ENCODE measurements at places on chromosomes 16 and 17. TPM values are rescaled to one million over a fixed set of nuclear protein-coding genes. Genes with fewer than 3 reads are reported as not detected.

- no peak overlapping the region for H3K27ac ChIP-seq
- H3K36me3 ChIP-seq = no peaks in the 10 kb centered on the region
- no peak for DNase-seq
- no peak overlapping the region for H3K4me3 ChIP-seq
- H3K27me3 ChIP-seq = peaks cover 41% of the 10 kb centered on the region
Observed at GRCh38 chr16:83622010-83622409, 185.8 kb upstream of the HSBP1 start.

ARHGAP44 gene
- total RNA-seq = 7.3 TPM

TSPOAP1 gene
- 0.27 TPM for total RNA-seq

ABCA9 gene
- total RNA-seq = not detected

DNA sequence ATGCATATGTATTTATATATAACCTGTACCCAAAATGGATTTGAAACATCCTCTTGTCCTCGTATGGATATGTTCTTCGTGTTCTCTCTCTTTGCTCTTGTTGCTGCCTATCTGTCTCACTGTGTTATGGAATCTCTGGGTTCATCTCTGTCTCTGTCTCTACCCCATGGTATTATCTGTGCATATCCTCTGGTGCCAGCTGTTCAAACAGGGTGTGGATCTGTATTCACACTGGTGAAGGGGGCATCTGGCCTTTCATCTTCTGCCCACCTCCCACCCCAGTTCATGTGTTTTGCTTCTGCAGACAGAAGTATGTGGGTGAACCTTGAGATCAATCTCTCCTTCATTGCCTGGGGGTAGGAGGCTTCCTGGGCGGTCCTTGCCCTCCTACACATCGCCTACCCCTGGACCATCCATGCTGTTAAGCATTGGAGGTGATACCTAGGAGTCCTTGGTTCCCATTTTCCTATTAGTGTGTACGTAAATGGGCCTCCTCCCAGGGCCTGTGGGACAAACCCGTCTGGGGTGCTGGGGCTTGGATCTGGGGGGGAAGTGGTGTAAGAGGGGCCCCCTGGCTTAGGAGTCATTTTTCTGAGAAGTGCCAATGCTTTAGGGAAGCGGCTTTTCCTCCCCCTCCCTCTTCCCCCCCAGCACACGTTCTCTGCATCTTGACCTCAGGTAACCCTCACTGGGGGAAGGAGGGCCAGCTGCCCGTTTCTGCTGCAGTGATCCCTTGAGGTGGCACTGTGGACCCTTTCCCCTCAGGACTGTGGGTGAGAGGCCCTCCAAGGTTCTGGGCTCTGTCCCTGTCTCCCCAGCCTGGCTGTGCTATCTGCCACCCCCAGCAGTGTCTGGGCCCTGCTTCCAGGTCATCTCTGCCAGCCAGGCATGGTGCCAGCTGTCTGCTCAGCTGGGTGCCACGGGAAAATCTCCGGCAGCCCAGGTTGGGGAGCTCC is 21.1 kb downstream of the RARA start:
- DNase-seq = no peak
- peak overlapping the region; percentile 22 for H3K27ac ChIP-seq
- no peak overlapping the region for H3K4me3 ChIP-seq
- peaks cover 35% of the 10 kb centered on the region for H3K4me1 ChIP-seq
- H3K27me3 ChIP-seq = no peaks in the 10 kb centered on the region

- peak; percentile 66 for DNase-seq
- no peak overlapping the region for H3K4me3 ChIP-seq
- H3K36me3 ChIP-seq = peaks cover 4% of the 10 kb centered on the region
- no peak overlapping the region for H3K27ac ChIP-seq
- H3K4me1 ChIP-seq = peaks cover 3% of the 10 kb centered on the region
Observed at GRCh38 chr16:75385507-75386152, 47.7 kb downstream of the CFDP1 start.

DNA sequence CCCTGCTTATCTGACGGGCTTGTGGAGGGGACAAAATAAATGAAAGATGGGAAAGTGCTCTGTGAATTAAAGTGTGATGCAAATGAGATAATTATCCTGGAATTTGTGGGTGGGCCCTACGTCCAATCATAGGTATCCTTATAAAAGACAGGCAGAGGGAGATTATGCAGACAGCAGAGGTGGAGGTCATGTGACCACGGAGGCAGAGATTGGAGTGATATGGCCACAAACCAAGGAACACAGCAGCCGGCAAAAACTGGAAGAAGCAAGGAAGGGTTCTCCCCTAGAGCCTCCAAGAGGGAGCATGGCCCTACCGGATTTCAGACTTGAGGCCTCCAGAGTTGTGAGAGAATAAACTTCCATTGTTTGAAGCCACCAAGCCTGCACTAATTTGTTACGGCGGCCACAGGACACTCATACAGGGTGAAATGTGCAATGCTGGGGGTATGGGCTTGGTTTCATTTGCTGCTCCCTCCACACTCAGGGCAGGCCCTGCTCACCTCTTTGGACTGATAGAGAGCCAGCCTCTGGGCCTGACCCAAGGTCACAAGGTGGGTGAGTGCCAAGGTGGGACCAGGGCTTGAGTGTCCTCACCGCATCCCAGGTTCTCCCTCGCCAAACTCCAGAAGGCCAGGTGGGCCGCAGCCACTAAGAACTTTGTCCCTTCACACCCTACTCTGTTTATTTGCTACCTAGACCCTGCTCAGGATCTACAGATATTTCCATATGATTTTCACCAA is 149.6 kb upstream of the TNRC6C start:
- H3K27me3 ChIP-seq = peaks cover 17% of the 10 kb centered on the region
- H3K36me3 ChIP-seq = no peaks in the 10 kb centered on the region
- no peak overlapping the region for H3K4me3 ChIP-seq
- no peak for DNase-seq
- no peaks in the 10 kb centered on the region for H3K4me1 ChIP-seq

- no peak for DNase-seq
- H3K4me3 ChIP-seq = no peak overlapping the region
- H3K36me3 ChIP-seq = no peaks in the 10 kb centered on the region
- H3K4me1 ChIP-seq = peaks cover 55% of the 10 kb centered on the region
- no peak overlapping the region for H3K27ac ChIP-seq
Observed at GRCh38 chr16:68927018-68927417, 83.7 kb downstream of the TANGO6 start.

PLA2G15 gene
- total RNA-seq = 7.5 TPM

TBC1D28 gene
- total RNA-seq = not detected

ITGA3 gene
- total RNA-seq = 392 TPM

DNA sequence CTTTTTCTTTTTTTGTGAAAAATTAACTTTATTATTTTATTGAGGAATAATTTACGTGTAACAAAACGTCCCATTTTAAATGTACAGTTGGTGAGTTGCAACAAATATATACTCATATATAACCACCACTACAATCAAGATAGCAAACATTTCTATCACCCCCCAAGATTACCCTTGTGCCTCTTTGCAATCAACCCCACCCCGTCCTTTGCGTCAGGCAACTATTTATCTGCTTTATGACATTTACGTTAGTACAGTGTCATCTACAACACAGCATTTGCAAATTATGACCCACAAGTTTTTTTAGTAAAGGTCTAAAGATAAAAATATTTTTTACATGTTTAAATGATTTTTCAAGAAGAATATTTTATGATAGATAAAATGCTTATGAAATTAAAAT is 485.6 kb upstream of the SOX9 start:
- H3K36me3 ChIP-seq = no peaks in the 10 kb centered on the region
- H3K4me1 ChIP-seq = peaks cover 38% of the 10 kb centered on the region
- no peak for DNase-seq

ALOX15 gene
- 0.57 TPM for total RNA-seq

- no peak overlapping the region for H3K27ac ChIP-seq
- no peaks in the 10 kb centered on the region for H3K36me3 ChIP-seq
- no peak for DNase-seq
- peaks cover 25% of the 10 kb centered on the region for H3K4me1 ChIP-seq
Observed at GRCh38 chr16:50474138-50474537, 74.1 kb upstream of the NKD1 start.

DNA sequence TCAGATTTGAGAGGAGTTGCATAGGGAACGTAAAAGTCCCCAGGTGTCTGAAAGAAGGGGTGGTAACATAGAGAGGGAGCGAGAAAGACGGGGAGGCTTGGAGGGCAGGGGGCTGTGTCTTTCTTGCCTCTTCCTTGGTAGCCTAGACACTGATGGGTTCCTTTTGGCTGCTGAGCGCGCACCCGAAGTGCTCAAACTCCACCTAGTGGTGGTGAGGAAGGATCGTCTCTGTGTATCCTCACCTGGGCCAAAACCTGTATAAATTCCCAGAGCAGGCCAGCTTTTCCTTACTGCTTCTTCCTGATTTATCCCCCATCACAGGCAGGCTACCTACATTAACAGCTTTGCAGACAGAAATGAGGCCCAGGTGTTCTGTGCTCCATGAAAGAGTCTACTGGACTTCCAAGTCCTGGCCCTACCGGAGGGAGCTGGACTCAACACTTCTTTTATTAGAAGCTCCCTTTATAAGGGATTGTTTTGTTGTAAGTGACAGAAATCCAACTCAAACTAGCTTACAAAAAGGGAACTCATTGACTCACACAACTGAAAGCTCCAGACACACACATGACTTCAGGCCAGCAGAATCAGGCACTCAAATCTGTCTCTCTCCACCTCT is 5.5 kb upstream of the SLC25A35 start:
- peaks cover 6% of the 10 kb centered on the region for H3K4me1 ChIP-seq
- peak overlapping the region; percentile 27 for H3K27ac ChIP-seq
- H3K27me3 ChIP-seq = no peaks in the 10 kb centered on the region
- H3K4me3 ChIP-seq = no peak overlapping the region
- no peaks in the 10 kb centered on the region for H3K36me3 ChIP-seq

GRCh38 chr17:51676691-51677487 is 416.5 kb downstream of the UTP18 start:
- no peaks in the 10 kb centered on the region for H3K4me1 ChIP-seq
- H3K4me3 ChIP-seq = no peak overlapping the region
- H3K36me3 ChIP-seq = no peaks in the 10 kb centered on the region
- DNase-seq = no peak

DNA sequence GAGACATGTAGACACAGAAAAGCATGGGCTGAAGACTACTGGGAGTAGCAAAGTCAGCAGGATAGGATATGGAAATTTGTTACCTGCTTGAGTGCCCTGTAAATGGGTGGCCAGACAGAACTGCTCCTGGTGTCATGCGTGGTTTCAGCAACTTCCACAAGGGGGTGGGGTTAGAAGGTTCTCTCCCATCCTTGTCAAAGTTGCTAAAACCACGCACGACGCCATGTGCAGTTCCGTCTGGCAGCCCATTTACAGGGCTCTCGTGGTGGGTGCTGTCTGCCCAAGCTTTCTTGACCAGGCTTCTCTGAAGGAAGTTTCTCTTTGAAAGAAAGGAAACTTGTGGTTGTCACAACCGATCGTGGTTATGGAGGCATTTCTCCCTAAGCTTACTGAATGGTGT is 6.9 kb upstream of the DBNDD1 start:
- DNase-seq = no peak
- no peaks in the 10 kb centered on the region for H3K27me3 ChIP-seq
- H3K36me3 ChIP-seq = peaks cover 4% of the 10 kb centered on the region
- no peak overlapping the region for H3K27ac ChIP-seq

DNA sequence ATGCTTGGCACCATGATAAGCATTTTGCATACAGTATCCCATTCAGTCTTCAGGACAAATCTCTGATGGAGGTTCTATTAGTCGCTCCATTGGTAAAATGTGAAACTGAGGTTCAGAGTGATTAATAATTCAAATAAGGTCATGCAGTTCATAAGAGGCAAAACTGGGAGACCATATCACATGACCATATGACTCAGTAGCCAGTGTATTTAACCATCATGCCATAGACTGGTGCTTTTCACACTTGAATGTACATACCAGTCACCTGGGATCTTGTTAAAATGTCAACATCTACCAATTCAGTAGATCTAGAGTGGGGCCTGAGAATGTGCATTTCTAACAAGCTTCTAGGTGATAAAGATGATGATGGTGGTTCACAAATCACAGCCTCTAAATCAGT is 4.3 kb downstream of the ACSM3 start:
- no peaks in the 10 kb centered on the region for H3K27me3 ChIP-seq
- no peak for DNase-seq
- no peak overlapping the region for H3K4me3 ChIP-seq
- H3K4me1 ChIP-seq = peaks cover 12% of the 10 kb centered on the region

DNA sequence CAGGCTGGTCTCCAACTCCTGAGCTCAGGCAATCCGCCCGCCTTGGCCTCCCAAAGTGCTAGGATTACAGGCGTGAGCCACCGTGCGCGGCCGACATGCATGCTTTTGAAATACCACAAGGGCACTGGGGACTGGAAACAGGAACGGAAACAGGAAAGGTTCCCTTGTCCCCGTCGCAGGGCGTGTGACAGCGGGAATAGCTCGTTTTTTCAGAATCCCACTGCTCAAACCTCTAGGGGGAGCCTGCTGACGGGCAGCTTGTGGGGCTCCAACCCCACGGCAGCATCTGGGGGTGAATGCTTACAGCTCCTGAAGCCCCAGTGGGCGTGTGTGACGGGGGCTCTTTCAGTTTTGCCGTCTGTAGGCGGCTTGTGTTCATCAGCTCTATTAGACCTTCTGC is 18.8 kb upstream of the ASGR2 start:
- DNase-seq = no peak
- H3K27ac ChIP-seq = no peak overlapping the region
- H3K4me1 ChIP-seq = peaks cover 4% of the 10 kb centered on the region
- no peaks in the 10 kb centered on the region for H3K27me3 ChIP-seq

PIK3R6 gene
- 0.07 TPM for total RNA-seq

GRB7 gene
- total RNA-seq = 51.9 TPM

DNA sequence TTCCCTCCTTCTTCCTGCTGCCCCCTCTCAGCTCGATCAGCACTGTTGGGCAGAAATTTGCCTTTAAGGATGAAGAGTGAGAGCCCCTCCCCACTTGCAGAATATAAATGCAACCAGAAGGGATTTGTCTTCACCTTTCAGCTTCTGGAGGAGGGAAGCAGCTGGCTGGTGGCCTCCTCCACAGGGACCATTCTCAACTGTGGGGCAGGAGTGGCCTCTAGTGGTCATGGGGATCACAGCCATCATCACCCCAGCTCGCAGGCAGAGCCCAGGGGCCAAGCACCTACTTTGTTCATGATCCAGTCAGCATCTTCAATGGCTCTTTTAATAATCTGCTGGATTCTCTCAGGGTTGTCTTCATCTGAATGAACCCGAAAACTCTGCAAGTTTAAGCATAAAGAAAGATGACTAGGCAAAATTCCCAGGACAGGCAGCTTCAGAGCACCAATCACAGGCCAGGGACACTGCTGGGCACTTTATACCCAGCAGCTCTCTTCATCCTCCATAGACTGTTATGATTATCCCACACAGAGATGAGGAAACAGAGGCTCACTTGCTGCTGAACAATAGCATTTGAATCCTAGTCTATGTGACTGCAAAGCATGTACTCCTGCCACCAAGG is 13.1 kb downstream of the LYRM9 start:
- no peaks in the 10 kb centered on the region for H3K27me3 ChIP-seq
- H3K4me3 ChIP-seq = no peak overlapping the region
- H3K4me1 ChIP-seq = no peaks in the 10 kb centered on the region
- H3K27ac ChIP-seq = no peak overlapping the region

- H3K27ac ChIP-seq = no peak overlapping the region
- no peak for DNase-seq
- H3K36me3 ChIP-seq = no peaks in the 10 kb centered on the region
- no peak overlapping the region for H3K4me3 ChIP-seq
Observed at GRCh38 chr17:40557531-40558299, 7.6 kb downstream of the CCR7 start.
